OCI-M1 (cell line): ENCODE measurements at places on chromosomes 5 and 9.

GRCh38 chr5:83322273-83322924 is 149.1 kb upstream of the VCAN start:
- no peak for DNase-seq

- DNase-seq: no peak
Measured at GRCh38 chr5:17340379-17340778, 122.9 kb downstream of the BASP1 start.

GRCh38 chr5:145942201-145942600 is 5.8 kb downstream of the SH3RF2 start:
- DNase-seq: no peak

DNA sequence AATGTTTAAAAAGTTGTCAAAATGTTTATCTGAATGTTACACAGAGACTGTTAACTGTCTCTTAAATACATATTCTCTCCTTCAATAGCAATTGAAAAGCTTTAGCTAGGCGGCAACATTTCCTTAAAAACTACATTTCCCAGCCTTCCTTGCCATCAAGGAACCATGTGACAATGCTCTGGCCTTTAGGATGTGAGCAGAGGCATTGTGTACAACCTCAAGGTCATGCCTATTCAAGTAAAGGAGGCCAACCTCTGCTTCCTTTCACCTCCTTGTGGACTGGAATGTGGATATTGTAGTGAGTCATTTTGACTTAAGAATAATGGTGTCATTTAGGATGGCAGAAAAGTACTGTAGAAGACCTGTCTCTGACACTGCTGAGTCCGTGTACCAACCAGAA is 23.7 kb upstream of the MROH2B start:
- no peak for DNase-seq

DNA sequence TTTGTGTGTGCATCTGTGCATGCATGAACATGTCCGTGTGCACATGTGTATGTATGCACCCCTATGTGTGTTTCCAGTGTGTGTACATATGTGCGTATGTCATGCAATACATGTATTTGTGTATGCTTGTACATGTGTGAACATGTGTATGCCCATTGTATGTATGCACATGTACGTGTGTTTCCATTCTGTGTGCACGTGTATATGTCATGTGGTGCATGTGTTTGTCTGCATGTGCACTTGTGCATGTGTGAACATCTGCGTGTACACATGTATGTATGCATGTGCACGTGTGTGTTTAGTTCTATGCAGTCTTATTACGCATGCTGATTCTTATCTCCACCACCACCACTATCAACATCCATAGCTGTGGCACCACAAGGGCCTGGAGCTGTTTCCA is 403.5 kb upstream of the IRX4 start:
- DNase-seq: no peak

- no peak for DNase-seq
Measured at GRCh38 chr9:129816501-129817435, 7.2 kb downstream of the TOR1A start.

DNA sequence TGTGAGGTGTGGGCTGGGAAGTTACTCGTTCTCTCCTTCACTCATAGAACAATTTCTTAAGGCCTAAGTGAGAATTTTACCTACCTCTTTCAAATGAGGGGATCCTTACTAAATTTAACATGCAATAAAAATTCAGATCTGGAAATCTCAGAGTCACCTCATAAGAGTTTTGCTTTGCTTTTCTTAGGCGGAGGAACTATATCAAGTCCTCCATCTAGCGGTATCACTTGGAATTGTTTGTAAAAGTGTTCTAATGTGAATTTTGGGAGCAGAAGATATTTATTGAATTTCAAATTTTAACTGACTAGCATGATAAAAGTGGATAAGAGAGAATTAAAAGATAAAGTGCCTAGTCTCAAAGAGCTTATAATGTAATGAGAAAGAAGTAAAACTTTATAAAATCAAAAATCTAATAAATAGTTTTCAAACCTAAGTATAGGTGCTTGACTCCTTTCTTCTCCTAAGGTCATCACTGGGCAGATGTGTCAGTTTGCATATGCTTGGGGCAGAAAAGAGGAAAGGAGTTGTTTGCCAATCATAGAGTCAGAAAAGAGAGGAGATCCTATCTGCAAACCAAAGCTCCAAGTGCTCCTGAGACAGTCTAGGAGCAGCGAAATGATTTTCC is 145.7 kb upstream of the DAB2 start:
- DNase-seq: peak; percentile 76

DNA sequence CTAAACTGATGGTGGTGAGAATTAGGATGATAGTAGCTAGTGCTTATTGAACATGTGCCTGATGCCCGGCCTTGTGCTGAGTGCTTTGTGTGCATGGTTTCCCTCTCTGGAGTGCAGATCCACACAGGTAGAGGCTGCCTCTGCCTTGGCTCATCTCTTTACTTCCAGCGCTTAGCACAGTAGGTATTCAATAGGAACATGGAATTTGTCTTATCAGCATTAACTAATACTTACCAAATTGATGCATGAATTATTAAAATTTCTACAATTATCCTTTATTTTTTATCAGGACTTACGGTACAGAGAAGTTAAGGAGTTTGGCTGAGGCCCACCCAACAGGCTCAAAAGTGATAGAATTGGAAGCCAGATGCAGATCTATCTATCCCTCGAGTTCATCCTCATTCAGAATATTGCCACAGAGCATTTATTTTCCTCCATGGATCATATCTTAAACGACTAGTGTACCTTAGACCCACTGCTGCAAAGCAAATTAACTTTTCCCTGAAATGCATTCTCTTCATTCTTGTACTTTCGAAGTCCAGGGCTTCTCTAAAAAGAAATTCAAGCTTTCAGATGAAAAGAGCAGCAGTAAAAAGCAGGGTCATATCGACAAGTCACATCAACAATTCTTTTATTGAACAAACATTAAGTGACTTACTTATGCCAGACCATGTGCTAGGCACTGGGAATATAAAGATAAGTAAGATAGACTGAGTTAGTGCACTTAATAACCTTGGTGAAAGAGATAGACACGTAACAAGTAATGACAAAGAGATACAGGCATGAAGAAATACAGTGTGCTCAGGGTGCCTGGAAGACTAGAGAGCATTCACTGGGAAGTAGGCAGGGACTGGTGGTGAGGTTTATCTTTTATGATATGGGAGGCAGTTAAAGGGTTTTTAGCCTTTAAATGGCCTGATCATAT is 290.0 kb downstream of the ARRDC3 start:
- DNase-seq: no peak

DNA sequence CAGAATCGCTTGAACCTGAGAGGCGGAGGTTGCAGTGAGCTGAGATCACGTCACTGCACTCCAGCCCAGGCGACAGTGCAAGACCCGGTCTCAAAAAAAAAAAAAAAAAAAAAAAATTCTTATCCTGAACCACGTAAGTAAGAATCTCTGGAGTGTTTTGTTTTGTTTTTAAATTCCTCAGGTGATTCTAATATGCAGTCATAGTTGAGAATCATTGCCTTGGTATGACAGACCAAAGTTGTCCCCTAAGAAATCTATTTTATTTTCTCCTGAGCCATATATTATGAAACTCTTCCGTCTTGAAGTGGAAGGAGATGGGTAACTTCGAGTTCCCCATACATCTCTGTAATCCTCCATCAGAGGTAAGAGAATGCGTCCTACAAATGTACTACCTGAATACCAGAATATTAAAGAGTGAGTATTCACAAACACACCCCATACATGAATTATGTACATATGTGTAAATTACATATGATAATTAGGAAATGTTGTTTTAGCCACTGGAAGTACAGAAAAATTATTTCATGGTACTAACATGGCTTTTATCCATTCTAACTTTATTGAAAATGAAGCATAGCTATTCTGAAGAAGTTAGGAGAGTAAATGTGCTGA is 26.7 kb upstream of the SVEP1 start:
- no peak for DNase-seq
